ENCODE measurements at places on chromosomes 5 and 9.

DNA sequence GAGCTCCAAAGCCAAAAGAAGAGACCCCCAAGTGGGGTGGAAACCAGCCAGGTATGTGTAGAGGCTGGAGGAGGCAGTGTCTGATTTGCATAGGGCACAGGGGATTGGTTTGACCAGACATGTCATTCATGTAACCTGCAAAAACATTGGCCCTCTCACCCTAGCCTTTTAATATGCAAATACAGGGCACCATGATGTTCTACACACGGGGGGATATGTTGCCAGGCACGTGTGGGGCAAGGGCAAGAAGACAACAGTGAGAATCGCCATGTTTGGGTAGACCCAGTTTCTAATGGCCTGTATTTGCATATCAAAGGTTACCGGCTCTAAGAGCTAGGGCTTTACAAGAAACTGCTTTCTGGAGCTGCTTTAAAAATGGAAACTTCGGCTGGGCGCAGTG, 208.9 kb downstream of the GOLPH3 start:
- no peak for DNase-seq

DNA sequence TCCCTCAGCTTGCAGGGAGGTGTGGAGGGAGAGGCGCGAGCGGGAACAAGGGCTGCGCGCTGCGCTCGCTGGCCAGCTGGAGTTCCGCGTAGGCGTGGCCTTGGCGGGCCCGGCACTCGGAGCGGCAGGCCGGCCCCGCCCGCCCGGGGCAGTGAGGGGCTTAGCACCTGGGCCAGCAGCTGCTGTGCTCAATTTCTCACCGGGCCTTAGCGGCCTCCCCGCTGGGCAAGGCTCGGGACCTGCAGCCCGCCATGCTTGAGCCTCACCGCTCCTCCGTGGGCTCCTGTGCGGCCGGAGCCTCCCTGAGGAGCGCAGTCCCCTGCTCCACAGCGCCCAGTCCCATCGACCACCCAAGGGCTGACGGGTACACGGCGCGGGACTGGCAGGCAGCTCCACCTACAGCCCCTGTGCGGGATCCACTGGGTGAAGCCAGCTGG, 1516.4 kb downstream of the EFNA5 start:
- DNase-seq = no peak

DNA sequence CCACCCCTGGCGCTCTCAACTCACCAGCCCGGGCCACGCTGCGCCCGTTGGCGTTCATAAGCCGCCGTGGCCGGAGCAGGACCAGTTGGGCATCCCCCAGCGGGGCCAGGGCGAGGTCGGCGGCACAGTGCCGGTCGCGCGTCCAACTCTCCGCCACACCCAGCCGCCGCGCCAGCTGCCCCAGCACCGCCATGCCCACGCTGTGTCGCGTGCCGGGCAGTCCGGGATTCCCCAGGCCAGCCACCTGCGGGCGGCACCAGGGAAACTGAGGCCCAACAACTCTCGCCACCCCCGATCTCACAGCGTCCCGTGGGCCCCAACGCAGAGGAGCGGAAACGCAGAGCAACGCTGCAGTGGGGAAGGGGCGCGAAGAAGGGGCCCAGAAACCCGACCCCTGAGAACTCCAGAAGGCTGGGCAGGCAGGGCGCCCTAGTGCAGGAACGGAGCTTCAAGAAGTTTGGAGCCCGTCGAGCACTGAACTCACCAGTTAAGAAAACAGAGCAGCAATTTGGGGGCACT, 453 bp downstream of the PTRH1 start:
- DNase-seq = no peak

GRCh38 chr5:127586066-127586770, 62.7 kb upstream of the CTXN3 start:
- no peak for DNase-seq

DNA sequence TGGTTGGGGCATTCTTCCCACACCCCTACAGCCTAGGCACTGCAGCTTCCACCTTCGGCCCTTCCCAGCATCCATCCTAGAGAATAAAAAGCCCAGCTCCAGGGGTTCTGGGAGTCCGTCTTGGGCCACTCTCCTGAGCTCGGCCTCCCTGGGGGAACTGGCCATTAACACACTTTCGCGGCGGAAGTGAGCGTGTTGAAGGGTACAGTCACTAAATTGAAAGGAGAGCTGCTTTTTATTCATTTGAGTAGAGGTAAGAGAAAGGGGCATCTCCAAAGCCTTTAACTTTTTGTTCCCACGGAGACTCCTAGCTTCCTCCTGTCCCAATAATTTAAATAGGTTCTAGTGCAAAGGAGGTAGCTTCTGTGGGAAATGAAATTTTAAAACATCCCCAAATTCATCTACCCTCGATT, 31.0 kb upstream of the NFIB start:
- DNase-seq = no peak

GRCh38 chr5:88824141-88824540, 58.8 kb downstream of the MEF2C start:
- DNase-seq = no peak

- no peak for DNase-seq
These were observed 36.8 kb upstream of the NEK6 start for GRCh38 chr9:124220946-124221451.

GRCh38 chr5:116394186-116394867, 180.3 kb downstream of the SEMA6A start:
- DNase-seq = no peak

DNA sequence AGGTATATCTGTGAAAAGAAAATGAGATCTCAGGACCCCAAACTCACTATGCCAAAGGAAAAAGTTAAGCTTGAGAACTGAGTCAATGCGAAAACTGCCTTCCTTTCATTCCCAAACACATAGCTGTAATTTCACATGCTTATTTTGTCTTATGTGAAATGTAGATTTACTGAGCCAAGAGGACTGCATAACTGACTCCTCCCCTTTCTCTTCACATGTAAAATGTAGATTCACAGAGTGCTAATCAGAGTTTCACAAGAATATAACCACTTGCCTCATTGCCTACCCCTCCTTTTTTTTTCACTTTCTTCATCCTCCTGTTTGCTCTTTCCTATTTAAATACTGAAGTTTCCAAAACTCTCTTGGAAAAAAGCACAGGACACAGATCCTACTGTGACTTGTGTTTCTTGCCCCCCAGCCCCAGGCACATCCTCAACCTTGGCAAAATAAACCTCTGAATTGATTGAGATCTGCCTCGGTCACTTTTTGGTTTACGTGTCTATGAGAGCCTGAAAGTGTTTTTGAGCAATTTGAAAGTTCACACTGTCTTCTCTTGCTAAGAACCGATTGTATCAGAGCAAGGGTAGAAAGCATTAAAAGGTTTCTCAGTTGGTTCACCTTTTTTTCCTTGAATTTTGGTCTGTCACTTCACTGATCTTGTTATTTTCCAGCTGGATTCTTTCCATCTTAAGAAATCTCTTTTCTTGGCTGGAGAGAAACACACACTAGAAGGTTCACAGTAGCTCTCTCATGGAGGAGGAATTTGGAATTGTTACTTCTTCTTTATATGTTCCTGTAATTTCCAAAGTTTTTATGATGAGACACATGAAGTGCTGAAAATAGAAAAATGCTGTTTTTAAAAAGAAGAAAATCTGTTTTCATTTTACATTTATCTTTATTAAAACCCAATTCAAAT, 44.8 kb upstream of the SNAPC3 start:
- DNase-seq = no peak

DNA sequence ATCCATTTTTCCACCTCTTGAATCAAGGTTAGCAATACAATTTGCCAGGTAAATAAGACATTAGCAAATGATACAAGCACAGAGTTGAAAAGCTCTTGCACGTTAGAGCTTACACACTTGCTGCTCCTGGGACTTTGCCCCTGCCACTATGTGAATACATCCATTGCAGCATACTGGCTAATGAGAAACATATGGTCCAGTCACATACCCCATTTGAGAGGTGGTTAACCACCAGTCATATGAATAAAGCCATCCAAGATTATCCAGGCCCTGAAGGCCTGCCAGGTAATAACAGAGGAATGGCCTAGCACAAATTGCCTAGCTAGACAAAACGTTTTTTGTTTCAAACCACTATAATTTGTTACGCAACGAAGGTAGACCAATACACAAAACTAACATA, 45.8 kb upstream of the FTMT start:
- peak; percentile 24 for DNase-seq

- DNase-seq = no peak
These were observed 6.3 kb downstream of the SLC35D2 start for GRCh38 chr9:96376891-96377874.

- no peak for DNase-seq
These were observed 256.9 kb upstream of the TUSC1 start for GRCh38 chr9:25935188-25935587.

DNA sequence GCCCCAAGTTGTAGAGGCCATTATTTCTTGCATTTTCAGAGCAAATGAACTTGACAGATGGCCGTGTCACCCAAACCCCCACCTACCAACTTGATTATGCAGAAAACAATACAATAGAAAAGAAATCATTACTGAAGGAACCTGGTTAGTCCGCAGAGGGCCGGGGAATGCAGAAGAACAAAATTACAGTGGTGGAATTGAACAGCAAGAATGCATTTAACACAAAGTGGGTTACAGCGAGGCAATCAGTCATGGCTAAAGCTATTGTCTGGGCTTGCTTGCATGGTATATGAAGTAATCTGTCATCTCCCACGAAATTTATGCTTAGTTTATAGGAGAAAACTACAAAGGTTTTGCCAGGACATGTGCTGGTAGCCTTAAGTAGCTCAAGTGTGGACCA, 238.3 kb upstream of the IRX1 start:
- no peak for DNase-seq

DNA sequence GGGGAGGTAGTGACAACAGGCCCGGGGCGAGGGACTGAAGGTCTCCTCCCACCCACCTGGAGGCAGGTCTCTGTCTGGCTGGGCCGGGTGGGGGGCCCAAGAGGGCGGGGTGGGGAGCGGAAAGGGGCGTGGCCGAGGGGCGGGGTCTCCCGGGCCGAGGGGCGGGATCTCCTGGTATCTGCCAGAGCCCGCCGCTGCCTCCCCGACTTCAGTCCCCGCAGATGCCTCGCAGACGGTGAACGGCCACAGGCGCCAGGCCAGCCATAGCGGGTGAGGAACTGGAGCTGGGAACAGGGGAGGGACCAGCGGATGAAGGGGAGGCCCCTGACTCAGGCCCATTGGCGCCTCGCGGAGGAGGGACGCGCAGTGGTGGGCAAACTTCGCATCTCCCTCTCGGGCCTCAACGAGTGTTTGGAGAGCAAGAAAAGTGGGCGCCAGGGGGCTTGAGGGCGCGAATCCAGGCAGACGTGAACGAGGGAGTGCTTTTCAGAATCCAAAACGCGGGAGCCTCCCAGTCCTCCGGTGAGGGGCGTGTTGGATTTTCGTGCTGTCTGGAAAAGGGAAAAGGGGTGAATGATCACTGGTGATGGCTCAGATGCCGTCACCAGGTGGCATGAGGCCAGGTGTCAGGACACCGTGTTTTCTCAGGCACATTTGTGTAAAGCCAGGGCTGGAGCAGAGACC, at the start of gene ADGRD2:
TSS of gene ADGRD2 (plus strand) at position 211 of the 684 bp plus-strand sequence. CDS start 1,216 bp downstream, outside the sequence.
- no peak for DNase-seq

DNA sequence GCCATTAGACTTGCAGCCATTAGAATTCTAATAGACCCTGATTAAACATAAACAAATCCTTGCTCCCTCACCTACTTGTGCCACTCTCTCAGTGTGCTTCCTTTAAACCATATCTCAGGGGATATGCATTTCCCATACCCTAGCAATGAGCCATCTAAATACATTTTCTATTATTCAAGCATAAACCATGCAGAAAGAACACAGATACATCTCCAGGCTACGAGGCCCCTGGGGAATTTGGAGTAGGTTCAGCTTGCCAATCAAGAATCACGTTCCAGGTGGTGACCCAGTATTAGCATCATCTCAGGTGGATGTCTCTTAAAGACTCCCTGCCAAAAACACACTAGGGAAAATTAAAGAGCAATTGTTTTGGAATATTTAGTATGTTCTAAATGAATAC, 93.0 kb upstream of the CCL21 start:
- DNase-seq = no peak

DNA sequence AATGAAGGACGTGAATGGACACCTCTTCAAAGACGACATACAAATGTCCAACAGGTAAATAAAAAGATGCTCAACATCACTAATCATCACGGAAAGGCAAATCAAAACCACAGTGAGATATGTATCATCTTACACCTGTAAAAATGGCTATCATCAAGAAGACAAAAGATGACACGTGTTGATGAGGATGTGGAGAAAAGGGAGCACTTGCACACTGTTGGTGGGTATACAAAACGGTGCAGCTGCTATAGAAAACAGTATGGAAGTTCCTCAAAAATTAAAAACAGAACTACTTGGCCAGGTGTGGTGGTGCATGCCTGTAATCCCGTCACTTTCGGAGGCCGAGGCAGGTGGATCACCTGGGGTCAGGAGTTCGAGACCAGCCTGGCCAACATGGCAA, 47.9 kb downstream of the STK10 start:
- DNase-seq = no peak

GRCh38 chr9:9764821-9765220, 848.0 kb downstream of the PTPRD start:
- no peak for DNase-seq

- DNase-seq = no peak
These were observed 48.0 kb downstream of the SLC12A7 start for GRCh38 chr5:1063661-1064382.

DNA sequence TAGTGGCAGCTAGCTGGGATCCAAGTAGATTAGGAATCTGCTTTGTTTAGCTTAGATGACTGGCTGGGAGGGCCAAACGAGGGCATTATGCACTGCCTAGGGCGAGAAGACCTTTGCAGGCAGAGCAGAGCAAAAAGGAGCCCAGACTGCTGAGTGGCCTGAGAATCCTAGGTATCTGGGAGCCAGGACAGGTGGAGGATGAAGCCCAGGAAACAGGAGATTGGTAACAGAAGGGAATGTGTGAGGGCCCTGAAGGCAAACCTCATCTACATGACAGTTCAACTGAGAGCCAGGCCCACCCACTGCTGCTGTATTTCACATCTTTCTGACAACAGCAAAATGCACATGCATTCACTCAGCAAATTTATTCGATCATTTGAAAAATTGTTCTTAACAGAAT, 192.3 kb downstream of the DTWD2 start:
- DNase-seq = no peak

GRCh38 chr5:6043491-6044310, 334.6 kb downstream of the MED10 start:
- no peak for DNase-seq

GRCh38 chr5:173882632-173883031, 5.5 kb upstream of the CPEB4 start:
- peak; percentile 49 for DNase-seq

GRCh38 chr9:100088202-100088601, 10.6 kb downstream of the ERP44 start:
- no peak for DNase-seq

DNA sequence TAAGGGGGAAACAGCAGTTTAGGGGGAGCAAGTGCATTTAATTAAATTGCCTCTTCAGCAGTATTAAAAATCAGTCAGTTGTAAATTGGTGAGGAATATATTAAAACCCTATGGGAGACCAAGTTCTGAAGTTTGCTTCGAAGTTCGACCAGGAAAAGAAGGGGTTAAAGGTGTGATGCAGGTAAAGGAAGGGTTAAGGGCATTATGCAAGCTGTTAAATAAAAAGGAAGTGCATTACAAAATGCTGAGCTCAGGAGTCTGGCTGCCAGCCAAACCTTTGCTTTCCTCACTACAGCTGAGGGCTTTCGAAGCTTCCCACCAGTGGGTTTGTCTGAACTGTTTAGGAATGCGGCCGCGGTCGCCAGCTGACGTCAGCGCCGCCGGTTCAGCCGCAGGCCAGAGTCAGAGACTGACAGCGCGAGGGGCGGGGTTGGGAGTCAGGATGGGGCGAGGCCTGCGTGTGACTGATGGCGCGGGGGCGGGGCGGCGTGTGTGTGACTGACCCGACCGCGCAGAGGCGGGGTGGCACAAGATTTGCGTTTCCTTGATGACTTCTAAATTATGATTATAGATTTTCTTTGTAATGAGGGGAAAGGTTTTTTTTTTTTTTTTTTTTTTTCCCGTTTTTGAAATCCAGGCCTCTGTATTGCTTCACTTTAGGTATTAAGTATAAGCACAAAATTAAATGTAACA, 76.6 kb downstream of the ZSWIM6 start:
- peak; percentile 99 for DNase-seq

Measured in HS-5 (cell line).